Muscle of arm (tissue), 14 donors: ENCODE measurements at places on chromosomes 6 and 20. TPM values are rescaled to one million over a fixed set of nuclear protein-coding genes. Genes with fewer than 3 reads are reported as not detected.
A peak's percentile ranks its signal among the peaks of the same experiment; 100 is the strongest.

- DNase-seq, result no peak
Observed at GRCh38 chr20:52682237-52682636, 289.9 kb upstream of the TSHZ2 start.

The PROKR2 gene
- not detected for polyA plus RNA-seq

The ELOVL4 gene
- polyA plus RNA-seq, result 2.8 TPM

The TENT5A gene
- 10.3 TPM for polyA plus RNA-seq

DNA sequence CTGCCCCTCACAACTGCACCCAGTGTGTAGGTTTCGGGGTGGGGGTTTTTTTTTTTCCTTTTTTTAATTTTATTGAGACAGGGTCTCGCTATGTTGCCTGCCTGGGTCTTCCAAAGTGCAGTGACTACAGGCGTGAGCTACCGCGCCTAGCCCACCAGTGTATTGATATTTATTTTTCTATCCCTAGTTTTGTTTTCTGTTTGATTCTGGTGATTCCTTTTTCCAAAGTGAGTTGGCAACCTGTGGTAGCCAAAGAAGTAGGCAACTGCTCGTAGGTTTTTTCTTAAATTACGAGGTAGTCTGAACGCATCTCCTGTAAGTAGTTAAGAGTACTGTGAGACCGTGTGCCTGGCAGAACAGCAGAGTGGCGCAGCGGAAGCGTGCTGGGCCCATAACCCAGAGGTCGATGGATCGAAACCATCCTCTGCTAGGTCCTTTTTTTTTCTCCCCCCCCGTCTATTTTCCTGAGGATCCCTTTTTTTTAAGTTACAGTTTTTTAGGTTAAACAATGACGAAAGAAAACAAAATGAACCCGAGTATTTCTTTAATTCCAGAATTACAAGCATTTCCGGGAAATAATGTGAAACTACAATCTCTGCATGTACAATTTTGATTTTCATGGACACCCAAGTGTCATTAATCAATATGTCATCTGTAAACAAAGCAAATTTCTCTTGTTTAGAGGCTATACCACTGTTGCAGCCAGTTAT, 78.7 kb upstream of the BTN3A2 start:
- peak; percentile 93 for DNase-seq

GRCh38 chr6:168373389-168373788, 53.8 kb upstream of the DACT2 start:
- no peak for DNase-seq

DNA sequence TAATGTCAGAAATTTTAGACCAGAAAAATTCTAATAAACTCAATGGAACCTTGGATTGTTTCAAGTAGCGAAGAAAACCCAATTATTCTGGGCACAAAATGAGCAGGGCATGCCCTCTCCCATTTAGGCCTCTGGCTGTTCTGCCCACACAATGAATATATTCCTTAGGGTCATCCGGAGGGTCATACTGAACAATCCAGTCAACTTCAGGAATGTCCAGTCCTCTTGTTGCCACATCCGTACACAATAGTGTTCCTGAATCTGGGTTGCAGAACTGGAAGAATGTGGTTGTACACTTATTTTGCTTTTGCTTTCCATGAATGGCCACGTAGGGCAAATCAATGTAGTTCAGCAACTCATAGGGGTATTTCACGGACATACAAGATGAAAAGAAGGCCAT, 23.4 kb upstream of the RNF144B start:
- DNase-seq, result no peak

- DNase-seq, result no peak
Observed at GRCh38 chr6:8029243-8029870, 34.8 kb downstream of the BLOC1S5 start.

GRCh38 chr20:59836767-59837166, 96.7 kb downstream of the SYCP2 start:
- DNase-seq, result no peak
